AG20443 (cell line): ENCODE measurements at places on chromosomes 11 and 22.

- DNase-seq = no peak
Measured at GRCh38 chr11:130096823-130097222, 27.1 kb downstream of the APLP2 start.

- no peak for DNase-seq
Measured at GRCh38 chr11:1554981-1555712, 16.9 kb downstream of the DUSP8 start.

DNA sequence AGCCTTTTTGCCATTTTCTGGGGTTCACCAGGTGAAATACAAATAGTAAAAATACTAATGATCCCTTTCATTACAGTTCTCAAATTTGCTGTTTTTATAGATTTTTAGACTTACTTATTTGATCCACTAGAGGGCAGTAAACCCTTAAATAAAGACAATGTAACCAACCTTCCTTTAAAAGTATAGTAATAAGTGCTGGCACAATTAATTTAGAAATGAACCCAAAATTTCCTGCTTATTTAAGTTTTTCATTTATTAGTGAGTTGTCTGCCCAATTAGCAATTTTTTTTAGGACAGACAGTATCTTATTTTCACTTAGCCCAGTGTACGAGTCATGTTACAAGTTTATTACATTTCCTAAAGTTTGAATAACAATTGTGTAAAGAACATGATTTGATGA lies 4.7 kb downstream of the DDIAS start:
- DNase-seq = no peak

DNA sequence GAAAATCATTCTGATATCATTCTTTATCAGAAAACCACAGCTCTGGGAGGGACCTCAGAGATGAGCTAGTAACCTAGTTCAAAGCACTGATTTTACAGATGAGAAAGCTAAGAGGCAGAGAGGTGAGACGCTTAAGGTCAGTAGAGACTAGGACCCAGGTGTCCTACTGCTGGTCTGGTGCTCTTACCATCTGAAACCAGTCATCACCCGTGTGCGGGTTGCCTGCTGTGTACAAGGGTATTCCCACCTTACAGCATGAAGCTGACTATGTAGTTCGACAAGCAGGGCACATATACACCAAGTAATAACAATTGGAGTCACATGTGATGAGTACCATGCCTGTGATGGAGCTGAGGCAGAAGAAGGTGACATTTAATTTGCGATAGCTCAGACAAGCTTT lies 133.7 kb downstream of the ADAMTS15 start:
- no peak for DNase-seq

GRCh38 chr11:129578006-129578405 lies 202.4 kb downstream of the BARX2 start:
- DNase-seq = no peak

DNA sequence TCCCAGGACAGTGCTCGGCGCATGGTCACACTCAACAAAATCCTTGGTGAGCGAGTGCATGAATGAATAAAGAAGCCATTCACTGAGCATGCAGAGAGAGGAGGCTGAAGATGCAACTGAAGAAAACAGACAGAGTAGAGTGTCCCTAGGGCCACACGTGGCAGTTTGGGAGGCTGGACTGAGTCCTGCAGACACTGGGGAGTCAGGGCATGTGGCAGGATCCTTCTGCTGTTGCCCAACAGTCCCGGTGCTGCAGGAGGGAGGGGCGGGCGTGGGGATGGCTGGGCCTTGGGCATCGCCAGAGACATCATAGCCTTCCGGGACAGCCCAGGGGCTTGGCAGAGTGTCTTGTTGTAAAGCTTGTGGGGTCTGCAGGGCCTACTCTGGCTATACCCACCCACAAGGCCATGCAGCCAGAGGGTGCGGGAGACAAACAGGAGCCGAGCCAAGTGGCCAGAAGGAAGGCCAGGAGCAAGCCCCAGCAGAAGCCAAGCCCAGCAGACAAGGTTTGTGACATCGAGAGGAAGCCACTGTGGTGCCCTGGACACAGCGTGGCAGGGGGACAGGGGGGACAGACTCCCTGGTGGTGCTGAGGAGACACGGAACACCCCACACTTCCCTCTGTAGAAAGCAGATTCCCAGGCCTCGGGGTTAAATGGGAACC lies 26.7 kb upstream of the FBLN1 start:
- DNase-seq = no peak

DNA sequence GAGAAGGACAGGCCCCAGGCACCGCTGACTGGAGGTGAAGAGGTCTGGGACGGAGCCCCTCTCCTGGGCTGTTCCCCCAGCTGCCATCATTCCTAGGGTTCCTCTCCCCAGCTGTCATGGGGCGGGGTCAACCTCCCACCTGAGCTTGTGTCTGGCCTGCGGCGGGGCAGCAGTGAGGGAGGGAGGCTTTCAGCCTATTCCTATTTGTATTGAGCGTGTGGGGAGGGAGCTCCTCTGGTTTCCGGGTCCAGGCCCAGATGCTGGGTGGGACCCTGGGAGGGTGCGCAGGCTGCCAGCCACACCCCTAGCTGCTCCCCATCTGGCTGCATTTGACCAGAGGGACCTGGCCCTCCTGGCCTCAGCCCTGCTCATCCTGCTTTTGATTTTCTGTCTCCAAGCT lies 13.7 kb downstream of the TSPAN4 start:
- no peak for DNase-seq

- DNase-seq = no peak
Measured at GRCh38 chr22:48577014-48577690, 1250.5 kb downstream of the BRD1 start.

- DNase-seq = peak; percentile 71
Measured at GRCh38 chr11:44066732-44067141, 667 bp downstream of the ACCS start.

GRCh38 chr22:21796231-21796630 lies 60.6 kb upstream of the YPEL1 start:
- no peak for DNase-seq

- no peak for DNase-seq
Measured at GRCh38 chr22:20062766-20063083, 17.3 kb upstream of the DGCR8 start.

- DNase-seq = peak; percentile 56
Measured at GRCh38 chr11:36492724-36493304, 17.3 kb downstream of the TRAF6 start.

GRCh38 chr11:66950112-66950535 lies 8.1 kb downstream of the PC start:
- DNase-seq = peak; percentile 70

GRCh38 chr22:37909766-37910165 lies 3.7 kb downstream of the MICALL1 start:
- DNase-seq = peak; percentile 51

DNA sequence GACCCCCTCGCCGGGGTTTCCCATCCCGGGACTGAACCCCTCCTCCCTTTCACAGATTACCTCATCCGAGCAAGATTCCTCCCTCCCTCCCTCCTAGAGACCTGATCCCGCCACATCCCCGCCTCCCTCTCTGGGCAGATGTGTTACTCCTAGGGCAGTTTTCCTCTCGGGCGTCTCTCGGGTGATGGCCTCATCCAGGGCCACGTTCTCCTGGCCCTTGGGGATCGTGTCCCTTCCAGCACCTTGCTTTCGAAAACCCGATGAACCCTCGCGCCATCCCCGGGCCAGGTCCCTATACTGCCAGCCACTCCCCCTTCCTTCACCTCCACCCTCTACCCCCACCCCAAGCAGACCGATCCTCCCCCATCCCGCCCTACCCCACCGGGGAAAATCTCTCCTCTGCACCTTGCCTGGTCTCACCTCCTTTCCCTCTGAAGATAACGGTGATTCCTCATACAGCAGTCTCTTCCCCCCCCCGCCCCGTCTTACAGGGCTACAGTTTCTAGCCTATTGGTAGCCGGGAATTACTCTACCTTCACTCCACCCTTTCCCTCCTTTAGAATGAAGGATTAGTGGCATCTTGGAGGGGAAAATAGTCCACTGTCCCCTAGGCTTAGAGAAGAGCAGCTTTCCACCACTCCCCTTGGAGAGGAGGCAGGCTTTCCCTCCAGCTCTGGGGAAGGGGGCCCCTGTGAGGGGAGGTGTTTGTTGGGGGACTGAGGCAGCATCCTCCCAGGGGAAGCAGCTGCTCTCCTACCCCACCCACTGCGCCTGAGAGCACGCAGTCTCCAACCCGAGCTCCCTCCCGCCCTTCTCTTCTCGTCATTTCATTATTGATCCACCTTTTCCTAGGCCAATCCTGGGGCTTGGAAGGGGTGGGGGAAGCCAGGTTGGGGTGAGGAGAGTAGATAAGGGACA lies 1.2 kb downstream of the KMT2A start:
- peak; percentile 65 for DNase-seq

DNA sequence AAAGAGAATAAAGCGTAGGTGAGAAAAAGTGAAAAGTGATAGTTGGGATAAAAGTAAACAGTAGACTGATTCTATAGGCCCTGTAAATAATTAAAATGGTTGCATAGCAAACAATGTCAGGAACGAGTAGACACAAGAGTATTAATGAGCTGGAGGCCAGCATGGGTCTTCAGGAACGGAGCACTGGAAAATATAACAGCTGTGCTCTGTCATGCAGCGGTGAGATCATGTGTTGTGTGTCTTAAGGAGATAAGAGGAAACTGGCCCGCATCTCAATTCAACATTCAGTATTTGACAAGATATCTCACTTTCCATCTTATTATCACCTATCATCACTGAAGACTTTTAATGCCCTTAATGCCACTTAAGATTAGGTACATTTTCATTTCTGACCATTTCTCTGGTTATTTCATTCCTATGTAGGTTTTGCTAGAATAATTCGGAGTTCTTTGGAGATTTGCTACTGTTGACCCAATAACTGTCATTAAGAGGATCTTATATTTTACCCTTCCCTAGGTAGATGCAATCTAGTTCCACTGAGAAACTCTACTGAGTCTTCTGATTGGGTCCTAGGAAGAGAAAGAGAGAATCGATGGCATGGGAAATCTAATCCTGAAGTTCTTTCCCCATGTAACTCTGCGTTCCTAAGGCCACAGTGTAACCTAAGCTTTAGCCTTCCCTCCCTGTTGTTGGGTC lies 35.5 kb upstream of the VWA5A start:
- DNase-seq = no peak

DNA sequence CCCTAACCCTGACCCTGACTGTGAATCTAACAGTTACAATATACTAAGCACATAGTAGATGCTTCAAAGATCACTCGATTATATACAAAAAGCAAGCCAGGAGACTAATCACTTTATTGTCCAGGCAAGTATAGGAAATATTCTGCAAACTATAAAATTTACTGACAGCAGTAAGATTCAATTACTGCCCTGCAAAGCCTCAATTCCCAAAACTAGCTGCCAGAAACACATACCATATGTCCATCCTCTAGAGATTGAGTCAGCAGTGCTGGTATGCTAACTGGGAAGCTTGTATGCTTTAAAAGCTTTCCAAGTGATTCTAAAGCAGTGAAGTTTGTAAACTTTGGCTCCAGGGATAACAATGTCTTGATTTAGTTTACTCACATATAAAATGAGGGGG lies 26.1 kb downstream of the CSTF3 start:
- peak; percentile 58 for DNase-seq

- DNase-seq = peak; percentile 55
Measured at GRCh38 chr11:66933531-66933930, 24.7 kb downstream of the PC start.

DNA sequence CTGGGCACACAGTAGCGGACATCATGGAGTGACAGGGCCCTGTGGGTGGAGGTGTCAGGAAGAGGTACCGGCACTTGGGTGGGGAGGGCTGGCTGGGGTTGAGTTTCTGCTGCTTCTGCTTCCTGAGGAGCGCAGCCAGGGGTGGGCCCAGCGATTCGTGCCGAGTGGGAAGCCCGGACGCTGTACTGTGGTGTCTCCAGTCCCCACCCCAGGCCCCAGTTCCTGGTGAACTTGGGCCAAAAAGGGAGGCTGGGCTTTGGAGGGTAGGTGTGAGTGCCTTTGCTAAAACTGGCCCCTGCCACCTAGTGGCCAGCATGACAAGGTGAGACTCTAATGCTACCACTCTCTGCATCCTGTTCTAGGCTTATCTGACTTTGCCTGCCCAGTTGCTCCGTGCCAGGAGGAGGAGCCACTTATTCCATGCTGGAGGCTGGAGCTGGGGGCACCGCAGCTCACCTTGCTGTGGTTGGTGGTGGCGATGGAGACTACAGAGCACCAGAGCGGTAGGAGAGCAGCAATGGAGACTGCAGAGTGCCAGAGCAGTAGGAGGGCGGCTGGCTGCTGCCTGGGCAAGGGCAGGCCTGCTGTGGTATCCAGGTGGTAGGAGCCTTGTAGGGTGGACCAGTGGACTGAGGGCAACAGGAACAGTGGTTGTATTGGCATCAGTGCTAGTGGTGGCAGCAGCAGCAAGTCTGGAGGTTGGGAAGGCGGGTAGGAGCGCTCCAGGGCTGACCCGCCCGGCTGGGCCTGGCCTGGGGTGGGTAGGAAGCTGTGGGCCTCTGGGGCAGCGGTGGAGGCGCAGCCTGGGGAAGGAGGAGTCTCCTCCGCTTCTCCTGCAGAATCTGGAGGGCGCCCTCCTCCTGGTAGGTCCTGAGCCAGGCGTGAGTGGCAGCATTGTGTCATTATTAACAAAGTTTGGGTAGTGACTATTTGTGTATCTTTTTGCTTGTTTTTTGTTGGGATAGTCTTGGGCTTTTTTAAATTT lies 2.2 kb upstream of the RFPL2 start:
- DNase-seq = no peak

- no peak for DNase-seq
Measured at GRCh38 chr22:44005524-44005923, 18.6 kb upstream of the PARVB start.

DNA sequence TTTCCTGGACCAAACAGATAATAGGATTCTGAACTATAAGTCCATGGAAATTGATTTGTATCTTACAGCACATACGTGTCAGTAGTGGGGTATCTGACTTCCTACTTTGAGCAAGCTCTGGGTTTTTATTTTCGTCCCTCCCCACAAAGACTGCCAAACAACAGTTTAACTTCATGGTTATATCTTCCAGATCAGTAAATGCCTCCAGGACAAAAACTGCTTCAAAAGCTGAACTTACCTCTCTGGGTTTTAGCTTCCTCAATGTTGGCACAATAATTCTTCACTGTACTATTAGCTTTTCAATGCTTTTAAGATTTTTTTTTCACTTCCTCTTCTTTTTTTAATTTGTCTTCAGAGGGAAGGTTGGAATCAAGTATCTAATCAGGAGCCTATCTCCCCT lies 4.2 kb upstream of the DPF2 start:
- DNase-seq = no peak

DNA sequence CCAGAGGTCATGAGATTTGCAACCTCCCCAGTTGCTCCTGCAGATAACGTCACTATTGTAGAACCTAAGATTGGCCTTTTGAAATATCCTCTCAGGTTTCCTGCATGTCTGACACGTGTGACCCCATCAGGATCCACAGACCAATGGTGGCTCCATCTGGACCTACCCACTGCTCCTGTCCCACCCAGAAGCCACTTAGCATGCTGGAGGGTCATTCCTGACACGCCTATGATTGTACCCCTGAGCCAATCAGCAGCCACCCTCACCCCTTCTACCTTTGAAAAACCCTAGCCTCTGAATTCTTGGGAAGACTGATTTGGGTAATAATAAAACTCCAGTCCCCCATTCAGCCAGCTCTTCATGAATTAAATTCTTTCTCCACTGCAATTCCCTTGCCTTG lies 20.1 kb upstream of the NARS2 start:
- DNase-seq = no peak
